ENCODE measurements at places on chromosomes 16 and 17.

DNA sequence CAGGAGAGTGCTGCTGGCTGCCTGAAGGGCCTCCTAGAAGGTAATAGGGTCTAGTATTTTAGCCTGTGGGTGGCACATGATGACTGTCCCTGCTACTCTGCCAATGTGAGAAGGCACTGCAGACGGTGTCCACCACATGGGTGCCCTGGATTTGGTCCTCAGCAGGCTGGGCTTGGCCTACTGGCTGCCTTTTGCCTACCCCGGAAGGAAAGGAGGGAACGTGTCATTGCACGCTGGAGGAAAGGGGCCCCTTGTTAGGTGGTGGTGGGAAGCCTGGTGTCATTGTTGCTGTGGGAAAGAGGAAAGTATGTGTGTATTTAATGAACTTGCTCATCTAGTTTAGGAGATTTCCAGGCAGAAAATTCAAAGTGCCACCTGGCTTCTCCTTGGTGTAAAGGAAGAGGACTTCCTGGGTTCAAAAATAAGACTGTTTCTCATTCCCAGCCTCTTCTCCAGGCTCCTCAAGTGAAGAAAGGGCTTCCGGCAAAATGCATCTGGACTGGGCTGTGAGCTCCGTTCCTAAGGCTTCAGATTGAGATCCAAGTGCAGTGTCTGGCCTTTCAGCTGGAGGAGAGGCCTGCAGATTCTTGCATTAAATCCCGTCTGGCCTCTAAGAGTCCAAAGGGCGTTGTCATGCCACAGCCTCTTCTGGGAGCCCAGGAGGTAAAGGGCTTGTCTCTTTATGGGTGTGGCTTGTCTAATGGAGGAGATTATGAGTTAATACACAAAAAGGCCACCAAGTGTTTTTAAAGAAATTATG is 55.1 kb downstream of the RPTOR start:
- H3K4me3 ChIP-seq, result no peak overlapping the region
- no peak overlapping the region for H3K27ac ChIP-seq
- no peak for DNase-seq
- H3K27me3 ChIP-seq, result no peaks in the 10 kb centered on the region

- H3K27ac ChIP-seq, result peak overlapping the region; percentile 11
- peak overlapping the region; percentile 93 for H3K4me3 ChIP-seq
- DNase-seq, result peak; percentile 41
- peaks cover 9% of the 10 kb centered on the region for H3K36me3 ChIP-seq
- H3K27me3 ChIP-seq, result no peaks in the 10 kb centered on the region
Measured at GRCh38 chr16:50025537-50025931, 509 bp downstream of the CNEP1R1 start.

- peak overlapping the region; percentile 62 for H3K4me3 ChIP-seq
- no peaks in the 10 kb centered on the region for H3K36me3 ChIP-seq
- H3K27ac ChIP-seq, result no peak overlapping the region
- peak; percentile 63 for DNase-seq
Measured at GRCh38 chr17:76382803-76383545, 1.4 kb upstream of the SPHK1 start.

GRCh38 chr16:8686879-8687278 is 12.5 kb downstream of the ABAT start:
- peaks cover 8% of the 10 kb centered on the region for H3K4me1 ChIP-seq
- no peak for DNase-seq
- no peaks in the 10 kb centered on the region for H3K36me3 ChIP-seq
- no peak overlapping the region for H3K27ac ChIP-seq
- no peak overlapping the region for H3K4me3 ChIP-seq

- H3K4me3 ChIP-seq, result no peak overlapping the region
- no peaks in the 10 kb centered on the region for H3K27me3 ChIP-seq
- no peaks in the 10 kb centered on the region for H3K4me1 ChIP-seq
- no peak overlapping the region for H3K27ac ChIP-seq
- DNase-seq, result no peak
- H3K36me3 ChIP-seq, result no peaks in the 10 kb centered on the region
Measured at GRCh38 chr17:56973520-56973919, 4.4 kb upstream of the SCPEP1 start.

All from SJCRH30 (cell line).